ENCODE measurements at places on chromosomes 3 and 15.

- no peak for DNase-seq
Measured at GRCh38 chr15:84929795-84930603, 45.5 kb downstream of the SLC28A1 start.

GRCh38 chr15:60044636-60045270 lies 40.6 kb downstream of the FOXB1 start:
- DNase-seq, result no peak

DNA sequence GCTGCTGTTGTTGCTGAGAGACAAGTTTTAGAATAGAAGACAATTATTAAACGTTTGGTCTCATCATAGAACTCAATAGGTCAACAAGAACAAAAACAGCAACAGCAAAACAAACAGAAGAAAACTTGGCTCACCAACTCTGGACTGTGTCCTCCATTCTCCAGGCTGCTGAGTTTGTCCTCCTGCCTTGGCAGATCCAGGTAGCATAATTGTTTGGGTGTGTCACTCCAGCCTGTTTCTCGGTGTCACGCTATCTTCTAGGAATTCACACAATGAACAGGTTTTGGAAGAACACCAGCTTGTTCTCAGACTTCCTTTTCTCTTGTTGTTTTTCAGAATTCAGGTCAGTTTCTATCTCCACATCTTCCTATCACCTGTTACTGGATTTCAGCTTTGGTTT lies 34.7 kb downstream of the ARRDC4 start:
- DNase-seq, result no peak

GRCh38 chr3:13461169-13462124 lies 18.7 kb upstream of the HDAC11 start:
- peak; percentile 59 for DNase-seq

GRCh38 chr3:15633766-15634598 lies 32.4 kb downstream of the BTD start:
- no peak for DNase-seq

DNA sequence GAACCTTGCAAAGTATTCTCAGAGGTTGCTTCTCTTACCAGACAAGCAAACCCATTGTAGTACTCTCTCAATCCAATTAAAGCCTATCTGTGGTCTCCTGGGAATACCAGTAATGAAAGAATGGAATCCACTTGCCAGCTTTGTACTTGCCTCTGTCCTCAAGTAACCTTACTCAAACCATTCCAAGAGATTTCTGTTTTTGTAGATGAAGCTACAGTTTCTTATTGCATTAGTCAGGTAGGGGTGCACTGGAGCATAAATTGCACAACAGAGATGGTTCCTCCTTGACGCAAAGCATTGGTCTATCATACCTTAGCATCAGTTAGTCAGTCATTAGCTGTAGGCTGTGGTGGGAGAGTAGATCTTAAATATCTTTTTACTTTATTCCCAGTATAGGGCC lies 52.9 kb downstream of the BTLA start:
- no peak for DNase-seq

- DNase-seq, result no peak
Measured at GRCh38 chr15:37143351-37143750, 43.0 kb upstream of the MEIS2 start.

DNA sequence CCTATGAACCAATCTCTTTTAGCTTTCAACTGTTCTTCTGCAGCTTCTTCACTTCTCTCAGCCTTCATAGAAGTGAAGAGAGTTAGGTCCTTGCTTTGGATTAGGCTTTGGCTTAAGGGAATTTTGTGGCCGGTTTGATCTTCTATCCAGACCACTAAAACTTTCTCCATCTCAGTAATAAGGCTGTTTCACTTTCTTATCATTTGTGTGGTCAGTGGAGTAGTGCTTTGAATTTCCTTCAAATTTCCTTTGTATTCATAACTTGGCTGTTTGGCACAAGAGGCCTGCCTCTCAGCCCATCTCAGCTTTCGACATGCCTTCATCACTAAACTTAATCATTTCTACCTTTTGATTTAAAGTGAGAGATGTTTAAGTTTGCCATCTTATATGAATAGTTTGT lies 21.7 kb downstream of the DZIP1L start:
- DNase-seq, result no peak

DNA sequence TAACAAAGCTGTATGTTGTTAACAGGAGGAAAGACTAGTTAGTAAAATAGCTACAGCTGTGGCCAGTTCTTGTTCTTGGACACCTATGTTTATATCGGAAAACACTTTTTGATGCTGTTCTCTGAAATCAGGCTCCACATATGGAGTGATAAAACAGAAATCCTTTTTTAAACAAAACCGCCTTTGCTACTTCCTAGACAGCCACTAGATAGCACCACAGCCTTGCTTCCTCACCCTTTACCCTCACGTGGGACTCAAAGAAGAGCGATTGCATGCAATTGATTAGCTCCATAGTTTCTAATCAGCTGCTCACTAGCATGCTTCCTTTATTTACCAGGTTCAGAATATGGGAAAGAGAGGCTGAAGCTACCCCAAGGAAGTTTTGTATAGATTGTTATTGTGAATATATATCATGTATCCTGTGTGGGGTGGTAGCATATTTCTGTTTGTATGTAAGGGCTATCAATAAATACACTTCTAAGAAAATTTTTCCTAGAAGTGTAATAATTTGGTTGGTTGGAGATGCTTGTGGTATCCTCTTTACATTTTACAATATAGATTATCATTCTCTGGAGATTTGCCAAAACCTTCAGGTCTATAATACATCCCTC lies 4.3 kb upstream of the MTFMT start:
- DNase-seq, result no peak

DNA sequence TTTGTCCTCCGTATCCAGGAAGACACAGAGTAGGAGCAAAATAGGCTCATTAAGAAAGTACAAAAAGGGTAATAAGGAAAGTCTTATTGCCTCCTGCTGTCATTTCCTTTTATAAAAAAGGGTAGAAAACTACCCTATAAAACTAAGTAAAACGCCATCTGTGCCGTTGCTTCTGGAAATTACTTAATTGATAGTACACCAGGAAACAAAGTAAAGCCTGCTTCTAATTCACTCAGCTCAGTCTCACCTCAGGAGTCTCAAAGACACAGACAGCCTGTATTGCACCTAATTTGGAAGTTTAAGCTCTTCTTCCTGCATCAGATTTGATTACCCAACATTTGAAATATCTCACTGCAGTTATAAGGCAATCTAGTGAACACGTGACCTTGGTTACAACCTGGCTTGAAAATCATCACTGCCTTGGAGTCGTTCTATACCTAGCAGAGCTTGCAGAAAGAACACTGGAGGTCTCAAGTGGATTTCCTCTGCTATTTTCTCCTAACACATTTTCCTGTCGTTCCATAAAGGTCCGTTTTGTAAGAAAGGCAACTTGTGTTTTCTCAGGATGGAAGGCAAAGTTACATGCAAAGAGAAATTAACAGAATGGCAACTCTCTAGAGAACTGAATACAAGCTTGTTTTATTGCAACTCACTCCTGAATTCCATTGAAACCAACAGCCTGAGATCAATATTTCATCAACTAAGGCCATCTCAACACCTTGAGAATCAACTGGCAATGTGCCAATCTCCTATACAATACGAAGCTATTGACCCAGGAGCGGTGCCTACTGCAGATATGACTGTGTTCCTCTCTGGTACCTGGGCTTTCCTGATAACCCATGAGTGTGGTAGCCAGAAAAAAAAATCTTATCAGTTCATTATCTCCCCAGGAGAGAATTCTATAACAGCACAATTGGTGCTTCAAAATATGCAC lies 203.3 kb upstream of the LMCD1 start:
- DNase-seq, result no peak

DNA sequence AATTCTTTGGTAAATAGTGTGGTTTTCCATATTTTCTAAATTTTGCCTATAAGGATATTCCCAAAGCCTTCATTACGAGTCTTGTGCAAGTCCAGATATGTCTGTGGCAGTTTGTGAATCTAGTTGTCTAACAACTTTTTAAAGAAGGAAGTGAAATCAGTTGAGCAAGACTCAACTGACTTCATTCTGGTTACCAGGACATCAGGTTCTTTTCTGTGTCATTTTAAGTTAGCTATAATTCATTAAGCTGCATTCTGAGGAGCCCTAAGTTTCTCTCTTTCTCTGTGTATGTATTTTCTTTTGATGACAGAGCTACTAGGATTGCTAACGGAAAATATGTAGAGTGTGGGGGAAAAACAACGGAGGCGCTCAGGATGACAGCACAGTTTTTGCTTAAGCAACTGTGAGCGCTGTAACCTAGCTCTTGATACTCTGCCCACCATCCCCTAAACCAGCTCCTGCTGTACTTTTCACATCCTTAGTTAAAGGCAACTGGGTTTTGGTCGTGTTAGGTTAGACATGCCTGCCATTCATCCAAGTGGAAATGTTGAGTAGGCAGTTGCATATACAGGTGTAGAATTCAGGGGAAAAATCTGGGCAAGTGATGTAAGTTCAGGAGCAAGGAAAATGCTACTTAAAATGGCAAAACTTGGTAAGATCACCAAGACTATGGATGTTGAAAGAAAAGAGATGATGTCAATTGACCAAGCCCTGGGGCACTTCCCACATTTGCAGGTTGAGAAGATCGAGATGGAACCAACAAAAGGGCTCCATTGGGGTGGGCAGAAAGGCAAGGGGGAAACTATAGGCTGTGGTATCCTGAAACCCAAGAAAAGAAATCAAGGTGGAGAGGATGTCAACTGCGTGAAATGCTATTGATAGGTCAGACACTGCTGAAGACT lies 9.2 kb downstream of the MFSD1 start:
- DNase-seq, result no peak

GRCh38 chr15:98040146-98040545 lies 79.6 kb downstream of the ARRDC4 start:
- no peak for DNase-seq

- DNase-seq, result peak; percentile 45
Measured at GRCh38 chr3:157159037-157159761, 748 bp downstream of the CCNL1 start.

DNA sequence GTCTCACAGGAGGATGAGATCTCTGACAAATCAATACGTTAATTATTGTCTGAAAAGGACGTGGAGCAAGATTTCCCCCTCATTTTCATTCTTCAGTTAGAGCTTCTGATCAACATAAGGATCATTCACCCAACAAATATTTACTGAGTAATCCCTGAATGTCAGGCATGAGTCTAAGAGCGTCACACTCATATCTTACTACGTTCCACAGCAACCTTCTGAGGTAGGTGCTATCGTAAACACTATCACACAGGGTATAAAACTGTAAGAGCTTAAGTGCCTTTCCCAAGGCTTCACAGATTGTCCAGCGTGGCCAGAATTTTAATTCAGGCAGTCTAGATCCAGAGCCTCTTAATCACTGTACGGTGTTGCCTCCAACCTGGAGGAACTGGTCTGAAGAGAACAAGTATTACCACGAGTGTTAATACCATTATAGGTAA lies 10.6 kb upstream of the TM4SF1 start:
- DNase-seq, result no peak

GRCh38 chr15:40310001-40310959 lies 2.5 kb upstream of the PLCB2 start:
- DNase-seq, result no peak

GRCh38 chr15:85614059-85614458 lies 180.7 kb downstream of the KLHL25 start:
- DNase-seq, result no peak

DNA sequence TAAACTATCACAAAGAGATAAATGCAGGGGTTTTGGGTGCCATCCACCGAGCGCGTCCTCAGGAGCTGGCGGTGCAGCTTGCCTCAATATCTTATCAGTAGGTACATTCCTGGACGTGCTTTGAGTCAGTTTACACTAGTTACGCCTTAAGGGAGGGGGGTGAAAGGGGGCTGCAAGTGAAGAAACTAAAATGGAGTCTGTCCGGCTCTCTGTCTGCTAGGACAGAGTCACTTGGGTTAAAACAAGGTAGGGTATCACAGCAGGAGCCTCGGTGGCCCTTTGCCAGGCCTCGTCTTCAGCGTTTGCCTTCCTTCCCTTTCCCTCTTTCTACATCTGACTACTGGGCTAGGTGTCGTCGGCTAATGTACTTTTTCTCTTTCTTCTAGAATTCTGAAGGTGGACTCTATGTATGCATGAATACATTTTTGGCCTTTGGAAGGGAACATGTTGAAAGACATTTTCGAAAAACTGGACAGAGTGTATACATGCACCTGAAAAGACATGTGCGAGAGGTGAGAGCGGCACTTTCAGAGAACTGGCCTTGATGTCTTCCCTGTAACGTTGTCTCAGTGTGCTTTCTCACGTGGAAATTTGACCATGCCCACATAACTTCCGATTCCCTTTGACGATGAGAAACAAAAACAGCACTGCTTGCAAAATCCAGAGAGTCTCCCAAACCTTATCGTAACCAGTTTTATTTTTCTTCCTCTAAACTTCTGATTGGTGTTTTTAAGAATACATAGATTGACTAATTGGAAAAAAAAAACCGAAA lies 28.8 kb downstream of the USP13 start:
- no peak for DNase-seq

- no peak for DNase-seq
Measured at GRCh38 chr3:101518421-101518871, 5.4 kb upstream of the SENP7 start.

DNA sequence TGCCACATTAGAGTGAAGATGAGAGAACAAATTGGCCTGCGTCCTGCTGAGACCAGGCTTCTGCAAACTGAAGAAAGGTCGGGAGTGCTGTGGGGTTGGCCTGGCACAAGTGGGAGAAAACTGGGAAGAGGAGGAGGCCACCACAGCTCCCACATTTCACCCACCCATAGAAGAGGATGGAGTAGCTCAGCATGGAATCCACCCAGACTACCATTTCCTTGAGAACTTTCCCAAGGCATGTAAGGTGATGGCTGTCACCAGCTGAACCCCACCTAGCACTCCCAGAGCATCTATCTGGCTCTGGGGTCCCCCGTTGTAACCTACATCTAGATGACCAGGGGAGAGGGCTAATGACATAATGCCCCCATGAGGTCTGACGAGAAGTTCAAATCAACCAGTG lies 120.4 kb upstream of the TRIM42 start:
- DNase-seq, result no peak

- DNase-seq, result no peak
Measured at GRCh38 chr15:89662893-89663626, 7.8 kb upstream of the KIF7 start.

GRCh38 chr15:80264031-80264430 lies 12.0 kb upstream of the CTXND1 start:
- DNase-seq, result no peak

GRCh38 chr15:67521783-67522568 lies 1.0 kb downstream of the C15orf61 start:
- DNase-seq, result no peak

DNA sequence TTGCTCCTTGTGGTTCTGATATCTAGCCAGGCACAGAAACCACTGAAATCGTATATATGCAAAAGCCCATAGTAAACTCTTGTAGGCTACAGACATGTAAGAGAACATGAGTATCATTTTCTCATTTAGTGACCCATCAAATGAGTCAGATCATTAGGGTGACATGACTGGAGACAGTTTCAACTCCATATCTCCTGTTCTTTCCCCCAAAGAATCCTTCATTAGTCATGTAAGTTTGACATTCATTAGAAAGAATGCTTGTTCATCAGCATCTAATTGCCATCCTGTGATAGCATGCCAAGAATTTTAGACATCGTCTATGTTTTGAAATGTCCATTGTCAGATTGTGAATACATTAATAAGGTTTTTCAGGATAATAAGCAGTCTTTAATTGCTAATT lies 264.9 kb upstream of the TPM1 start:
- DNase-seq, result no peak
